ENCODE measurements at places on chromosomes 3 and 15.

GRCh38 chr3:126399756-126400155 is 5.0 kb downstream of the CFAP100 start:
- no peak for DNase-seq

DNA sequence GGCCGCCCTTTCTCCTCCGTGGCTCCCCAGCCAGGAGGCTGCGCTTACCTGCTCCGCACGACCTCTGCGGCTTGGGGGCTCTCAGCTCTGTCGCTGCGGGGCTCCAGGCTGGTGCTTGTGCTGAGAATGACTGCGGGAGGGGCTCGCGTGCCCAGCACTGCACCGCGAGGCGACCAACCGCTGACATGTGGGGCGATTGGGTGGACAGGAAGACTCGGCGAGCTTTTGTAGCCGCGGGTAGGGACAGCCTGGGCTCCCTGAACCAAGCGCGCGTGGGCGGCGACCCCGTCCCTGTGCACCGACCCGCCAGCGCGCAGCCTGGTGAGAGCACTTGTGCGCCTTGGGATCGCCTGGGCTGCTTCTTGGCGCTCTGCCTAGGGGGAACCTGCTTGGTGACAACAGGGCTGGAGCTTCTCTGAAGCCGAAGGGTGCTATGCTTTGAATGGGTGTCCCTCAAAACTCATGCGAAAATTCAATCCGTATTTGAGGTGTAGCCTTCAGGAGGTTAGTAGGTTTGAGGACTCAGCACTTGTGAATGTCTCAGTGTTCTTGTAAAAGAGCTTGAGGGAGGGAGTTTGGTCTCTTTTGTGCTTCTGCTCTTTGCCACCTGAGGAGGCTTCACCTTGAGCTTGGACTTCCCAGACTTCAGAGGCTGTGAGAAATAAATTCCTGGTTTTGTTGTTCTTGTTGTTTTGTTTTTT is 50.4 kb downstream of the IL12A start:
- no peak for DNase-seq

DNA sequence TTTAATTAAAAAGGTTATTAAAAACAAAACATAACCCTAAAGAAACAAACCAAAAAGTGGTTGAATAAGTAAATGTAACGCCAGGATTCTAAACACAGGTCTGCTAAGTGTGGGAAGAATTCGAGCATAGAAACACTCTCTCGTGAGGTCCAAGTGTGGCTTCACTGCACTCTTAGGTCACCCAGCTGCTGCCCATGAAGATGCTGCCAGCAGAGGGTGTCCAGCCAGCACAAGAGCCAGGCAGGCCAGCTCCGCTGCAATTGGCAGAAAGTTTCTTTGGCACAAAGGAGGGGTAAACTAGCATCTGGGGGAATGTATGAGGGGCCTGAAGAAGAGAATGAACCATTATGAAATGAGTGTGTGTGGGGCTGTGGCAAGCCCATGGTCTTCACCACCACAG is 215.7 kb upstream of the FEZF2 start:
- no peak for DNase-seq

GRCh38 chr3:7015683-7016440 is 154.9 kb downstream of the GRM7 start:
- no peak for DNase-seq

- no peak for DNase-seq
Measured at GRCh38 chr3:165390166-165390565, 194.0 kb upstream of the SLITRK3 start.

DNA sequence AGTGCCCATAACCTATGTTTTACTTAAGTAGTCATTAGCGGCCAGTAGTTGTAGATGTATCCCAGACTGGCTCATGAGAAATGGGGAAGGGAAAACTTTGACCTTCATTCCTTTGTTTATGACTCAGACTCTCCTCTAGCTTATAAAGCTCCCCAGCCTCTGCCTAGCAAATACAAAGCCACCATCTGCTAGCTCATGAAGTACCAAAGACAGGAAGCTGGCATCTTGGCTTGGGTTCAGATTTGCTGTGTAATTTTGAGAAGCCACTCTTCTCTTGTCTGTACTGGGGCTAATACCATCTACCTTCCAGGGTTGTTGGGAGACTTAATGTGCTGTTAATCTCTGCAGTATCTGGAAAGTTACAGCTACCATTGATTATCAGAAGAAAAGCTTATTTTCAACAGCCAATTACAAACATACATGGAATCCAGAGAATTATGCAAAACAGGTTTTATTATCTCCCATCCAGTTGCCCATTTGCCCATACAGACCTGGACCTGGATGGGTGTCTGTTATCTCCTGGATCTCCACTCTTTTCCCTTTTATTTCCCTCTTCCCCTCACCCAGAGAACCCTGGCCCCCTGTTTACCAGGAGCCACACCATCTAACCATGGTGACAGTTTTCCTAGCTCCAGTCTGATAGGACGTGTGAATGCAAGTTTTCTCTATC is 153.8 kb downstream of the SEMA6D start:
- DNase-seq: no peak
